Activated CD4-positive, alpha-beta T cell treated with anti-CD3 and anti-CD28 coated beads, Interleukin-2, amount 10 ng/mL, durations not matched to agents 7 days and 5 days (primary cell): ENCODE measurements at places on chromosomes 5 and 9.

DNA sequence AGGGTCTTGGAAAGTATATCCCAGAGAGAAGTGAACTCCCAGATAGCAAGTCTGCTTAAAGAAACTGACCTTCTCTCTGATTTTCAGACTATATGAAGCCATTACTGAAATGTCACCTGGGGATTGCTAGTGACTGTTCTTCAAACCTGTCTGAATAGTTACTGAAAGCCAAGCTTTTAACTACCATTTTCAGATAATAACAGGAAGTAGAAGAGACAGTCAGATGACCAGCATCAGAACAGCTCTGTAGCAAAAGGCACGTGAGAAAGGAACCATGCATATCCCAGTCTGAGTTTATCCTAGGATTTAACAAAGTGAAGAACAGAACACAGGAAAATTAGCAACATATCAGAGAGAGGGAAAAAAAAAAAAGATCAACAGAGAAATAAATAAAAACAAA lies 74.9 kb upstream of the SELENOP start:
- no peak overlapping the region for H3K4me3 ChIP-seq
- DNase-seq, result no peak
- no peaks in the 10 kb centered on the region for H3K36me3 ChIP-seq
- H3K27me3 ChIP-seq, result peaks cover 19% of the 10 kb centered on the region
- no peak overlapping the region for H3K27ac ChIP-seq
- no peaks in the 10 kb centered on the region for H3K4me1 ChIP-seq

GRCh38 chr5:180787711-180788431 lies 14.7 kb downstream of the MGAT1 start:
- H3K4me1 ChIP-seq, result peaks cover 31% of the 10 kb centered on the region
- peaks cover 29% of the 10 kb centered on the region for H3K36me3 ChIP-seq
- no peak overlapping the region for H3K27ac ChIP-seq
- H3K27me3 ChIP-seq, result no peaks in the 10 kb centered on the region
- DNase-seq, result no peak

GRCh38 chr9:93108291-93109041 lies 12.4 kb downstream of the CARD19 start:
- no peaks in the 10 kb centered on the region for H3K27me3 ChIP-seq
- peaks cover 46% of the 10 kb centered on the region for H3K4me1 ChIP-seq
- DNase-seq, result no peak
- H3K4me3 ChIP-seq, result no peak overlapping the region
- H3K27ac ChIP-seq, result peak overlapping the region; percentile 54
- peaks cover 45% of the 10 kb centered on the region for H3K36me3 ChIP-seq

DNA sequence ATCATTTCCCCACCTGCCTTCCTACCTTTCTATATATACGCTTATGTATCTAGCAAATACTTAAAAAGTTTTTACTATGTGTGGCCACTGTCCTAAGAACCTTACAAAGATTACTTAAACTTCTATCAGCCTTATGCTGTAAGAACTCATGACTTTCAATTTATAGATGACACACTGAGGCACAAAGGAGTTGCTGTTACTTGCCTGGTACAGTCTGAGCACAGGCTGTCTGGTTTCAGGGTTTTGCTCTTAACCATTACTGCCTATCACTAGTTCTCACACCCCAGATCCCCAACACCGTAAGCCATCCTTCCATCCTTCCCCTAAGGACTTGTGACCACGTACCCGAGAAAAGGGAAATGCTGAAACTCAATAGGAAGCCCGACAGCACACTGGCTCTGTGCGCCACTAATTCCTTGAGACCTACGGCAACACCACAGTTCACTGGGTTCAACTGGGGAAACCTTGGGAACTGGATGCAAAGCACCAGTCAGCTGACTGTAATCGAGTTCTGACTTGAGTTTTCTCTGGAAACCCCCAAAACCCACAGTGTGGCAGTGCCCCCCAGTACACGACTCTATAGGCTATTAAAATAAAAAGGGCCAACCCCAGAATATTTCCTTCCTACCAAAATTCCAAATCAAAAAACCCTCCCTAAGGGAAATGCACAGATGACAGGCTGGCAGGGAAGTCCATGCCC lies 56.0 kb downstream of the AUH start:
- H3K36me3 ChIP-seq, result peaks cover 35% of the 10 kb centered on the region
- no peaks in the 10 kb centered on the region for H3K27me3 ChIP-seq
- H3K4me3 ChIP-seq, result no peak overlapping the region
- H3K4me1 ChIP-seq, result peaks cover 1% of the 10 kb centered on the region
- DNase-seq, result no peak

DNA sequence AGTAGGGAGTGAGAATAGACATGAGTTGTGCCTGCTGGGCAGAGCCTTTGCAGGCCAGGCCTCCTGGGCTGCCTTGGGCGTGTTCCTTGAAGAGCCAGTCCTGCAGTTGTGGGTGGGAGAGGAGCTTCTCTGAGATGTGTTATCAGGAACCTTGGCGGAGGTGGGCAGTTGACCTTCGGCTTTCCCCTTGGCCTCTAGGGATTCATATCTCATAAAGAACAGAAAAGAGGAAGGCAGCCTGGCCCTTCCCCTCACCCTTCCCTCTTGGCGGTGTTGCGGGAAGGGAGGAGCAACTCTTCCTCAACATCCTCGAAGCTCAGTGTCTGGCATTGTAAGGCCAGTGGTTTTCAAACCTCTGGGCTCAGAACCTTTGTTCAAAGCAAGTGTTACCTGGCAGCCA lies 59.2 kb downstream of the DAPK1 start:
- H3K27ac ChIP-seq, result no peak overlapping the region
- no peak overlapping the region for H3K4me3 ChIP-seq
- H3K36me3 ChIP-seq, result no peaks in the 10 kb centered on the region
- no peaks in the 10 kb centered on the region for H3K4me1 ChIP-seq
- H3K27me3 ChIP-seq, result no peaks in the 10 kb centered on the region

GRCh38 chr5:59449905-59450644 lies 443.5 kb downstream of the PDE4D start:
- no peak overlapping the region for H3K27ac ChIP-seq
- no peaks in the 10 kb centered on the region for H3K36me3 ChIP-seq

- H3K36me3 ChIP-seq, result no peaks in the 10 kb centered on the region
- no peak overlapping the region for H3K4me3 ChIP-seq
- no peaks in the 10 kb centered on the region for H3K4me1 ChIP-seq
- H3K27ac ChIP-seq, result no peak overlapping the region
- DNase-seq, result no peak
Observed at GRCh38 chr9:131105952-131106351, 9.6 kb downstream of the AIF1L start.

DNA sequence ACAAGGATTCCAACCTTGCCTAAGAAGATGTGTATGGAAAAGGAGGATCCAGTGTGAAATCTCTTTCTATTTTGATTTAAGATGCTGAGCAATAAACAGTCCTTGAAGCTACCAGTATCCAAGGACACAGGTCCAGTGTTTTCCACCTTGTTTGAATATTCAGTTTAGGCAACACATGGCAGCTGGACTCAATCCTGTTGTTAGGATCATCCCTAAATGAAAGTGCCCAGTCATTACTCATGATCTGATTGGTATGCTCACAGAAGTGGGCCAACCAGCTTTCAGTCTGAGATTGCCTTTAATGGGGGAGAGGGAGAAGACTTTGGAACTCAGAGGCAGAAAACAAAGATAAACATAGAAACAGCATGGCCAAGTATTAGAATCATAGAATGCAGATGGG lies 355.7 kb upstream of the ADAMTSL1 start:
- H3K4me3 ChIP-seq, result no peak overlapping the region
- no peaks in the 10 kb centered on the region for H3K27me3 ChIP-seq
- H3K27ac ChIP-seq, result no peak overlapping the region
- DNase-seq, result no peak
- no peaks in the 10 kb centered on the region for H3K4me1 ChIP-seq
- no peaks in the 10 kb centered on the region for H3K36me3 ChIP-seq
